Activated CD8-positive, alpha-beta memory T cell treated with anti-CD3 and anti-CD28 coated beads for 24 hours (primary cell): ENCODE measurements at places on chromosomes 5 and 9.

DNA sequence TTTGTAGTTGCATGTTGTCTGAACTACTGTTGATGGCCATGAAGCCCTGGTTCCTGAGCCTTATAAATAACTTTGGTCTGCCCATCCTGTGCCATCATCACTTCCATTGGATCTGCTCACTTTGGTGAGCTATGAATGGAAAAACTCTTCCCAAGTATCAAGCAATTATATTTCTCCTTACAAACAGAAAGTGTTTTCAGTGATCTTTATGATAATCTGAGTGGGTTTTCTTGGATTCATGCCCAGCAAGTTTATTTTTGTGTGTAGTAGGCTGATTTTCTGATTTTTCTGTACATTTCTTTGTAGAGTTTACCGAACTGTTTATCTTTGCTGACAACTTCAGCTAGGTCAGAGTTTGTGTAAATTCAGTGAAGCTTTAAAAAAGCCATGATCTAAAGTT is 31.0 kb downstream of the CAMK4 start:
- DNase-seq: no peak

DNA sequence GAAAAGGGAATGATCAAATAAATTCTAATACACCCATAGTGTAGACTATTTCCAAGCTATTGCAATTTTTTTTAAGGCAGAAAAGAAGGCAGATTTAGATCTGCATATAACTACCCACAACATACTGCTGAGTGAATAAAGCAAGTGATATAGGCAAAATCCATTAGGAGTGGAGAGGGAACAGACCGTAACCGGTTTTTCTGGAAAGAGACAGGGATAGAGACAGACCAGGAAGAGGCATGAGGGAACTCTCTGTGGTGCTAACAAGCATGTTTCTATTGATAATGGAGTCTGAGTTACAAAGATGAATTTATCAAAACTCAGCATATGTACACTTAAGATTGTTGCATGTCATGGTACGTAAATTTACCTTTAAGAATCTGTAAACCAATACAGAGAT is 14.5 kb downstream of the ZDHHC21 start:
- DNase-seq: no peak

- no peak for DNase-seq
Measured at GRCh38 chr9:112093147-112093869, 81.8 kb downstream of the SUSD1 start.

GRCh38 chr9:4620057-4620765 is 41.9 kb upstream of the PLPP6 start:
- no peak for DNase-seq

- no peak for DNase-seq
Measured at GRCh38 chr5:167071981-167072610, 1219.3 kb upstream of the WWC1 start.

GRCh38 chr5:80711938-80712337 is 57.2 kb upstream of the DHFR start:
- DNase-seq: no peak

GRCh38 chr5:179143446-179143845 is 83.3 kb downstream of the ZNF354C start:
- DNase-seq: no peak

DNA sequence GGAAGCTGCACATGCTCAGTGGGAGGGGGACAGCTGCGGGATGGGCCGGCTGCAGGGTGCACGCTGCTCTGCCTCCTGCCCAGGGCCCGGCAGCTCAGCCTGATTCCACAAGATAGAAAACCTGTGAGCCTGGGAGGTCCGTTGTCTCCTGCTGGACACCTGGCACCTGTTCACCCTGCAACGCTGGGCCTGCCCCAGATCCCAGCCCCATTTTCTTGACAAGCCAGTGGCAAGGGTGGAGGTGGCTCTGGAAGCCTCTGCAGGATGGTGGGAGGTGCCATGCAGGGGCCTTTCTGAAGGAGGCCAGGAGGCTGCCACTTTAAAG is 68.1 kb upstream of the RNF130 start:
- DNase-seq: peak; percentile 46

GRCh38 chr9:131754846-131755245 is 15.0 kb upstream of the RAPGEF1 start:
- no peak for DNase-seq

DNA sequence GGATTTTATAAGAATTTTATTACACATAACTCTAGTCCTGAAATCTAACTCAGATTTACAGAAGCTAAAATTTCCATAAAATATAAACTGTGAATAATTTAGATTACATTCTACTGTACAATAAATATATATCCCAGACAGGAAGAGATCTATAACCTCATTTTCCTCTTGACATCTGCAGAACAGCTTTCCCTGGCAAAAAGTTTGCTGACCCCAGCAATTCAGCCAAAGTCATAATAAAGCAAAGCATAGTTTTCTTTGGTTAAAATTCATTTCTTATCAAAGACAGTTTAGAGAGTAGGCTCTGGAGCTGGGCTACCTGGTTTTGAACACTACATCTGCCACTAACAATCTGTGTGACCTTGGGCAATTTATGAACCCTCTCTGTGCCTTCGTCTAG is 372.5 kb downstream of the CAAP1 start:
- DNase-seq: no peak

DNA sequence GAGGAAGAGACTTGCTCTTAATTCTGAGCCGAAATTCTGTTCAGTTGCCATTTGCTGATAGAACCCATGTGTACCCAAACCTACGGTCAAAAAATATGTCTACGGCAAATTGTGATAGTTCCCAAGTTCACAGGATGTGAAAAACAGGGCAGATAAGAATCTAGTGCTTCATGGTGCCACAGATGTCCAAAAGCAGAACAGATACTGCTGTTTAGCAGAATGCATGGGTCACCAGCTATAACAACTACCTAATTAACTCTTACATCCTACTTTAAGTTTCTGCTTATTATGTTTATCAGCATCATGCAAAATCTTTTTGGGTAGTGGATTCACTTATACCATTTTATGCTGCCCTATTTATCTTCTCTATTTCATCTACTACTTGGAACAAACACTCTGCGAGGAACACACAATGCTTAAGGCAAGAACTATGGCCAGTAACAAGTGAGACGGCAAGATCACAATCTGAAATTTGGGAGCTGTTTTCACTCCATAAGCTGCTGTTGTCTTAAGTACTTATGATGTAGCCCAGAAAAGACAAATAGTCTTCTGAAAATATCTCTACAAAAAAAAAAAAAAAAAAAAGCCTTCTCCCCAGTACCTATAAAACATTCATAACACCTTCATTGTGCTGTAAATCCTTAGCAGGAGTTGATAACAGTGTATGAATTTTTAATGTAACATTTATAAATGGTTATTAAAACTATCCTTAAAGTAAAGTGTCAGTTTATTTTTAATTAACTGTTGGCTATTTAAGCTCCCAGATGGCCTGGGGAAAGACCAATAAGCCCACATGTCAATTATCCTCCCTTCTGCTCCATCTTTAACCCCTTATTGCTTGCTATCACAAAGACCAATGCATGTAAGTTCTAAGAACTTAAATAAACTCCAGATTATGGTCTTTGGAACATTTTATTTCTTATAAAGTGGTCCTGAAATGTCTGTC is 232.3 kb downstream of the TLR4 start:
- no peak for DNase-seq

GRCh38 chr9:102514541-102514940 is 480.6 kb upstream of the CYLC2 start:
- no peak for DNase-seq

DNA sequence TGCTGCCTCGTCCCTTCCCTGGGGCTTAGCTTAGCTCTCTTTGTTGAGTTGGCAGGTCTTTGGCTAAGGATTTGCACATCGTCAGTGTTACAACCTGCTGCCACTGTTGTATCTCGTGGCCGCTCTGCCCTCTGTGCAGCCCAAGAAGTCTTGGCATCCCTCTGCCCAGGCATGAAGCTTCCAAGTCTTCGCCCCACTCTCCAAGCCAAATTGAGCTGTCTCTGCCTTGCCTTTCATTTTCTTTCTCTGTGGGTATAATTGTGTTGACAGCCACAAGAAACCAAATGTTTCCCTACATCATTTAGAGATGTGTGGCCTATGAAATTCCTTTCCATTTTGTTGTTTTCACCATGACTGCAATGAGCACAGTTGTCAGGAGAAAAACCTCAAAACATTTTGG is 29.6 kb upstream of the MED27 start:
- no peak for DNase-seq
